ENCODE measurements at places on chromosomes 3 and 15. TPM values are rescaled to one million over a fixed set of nuclear protein-coding genes. Genes with fewer than 3 reads are reported as not detected.

DNA sequence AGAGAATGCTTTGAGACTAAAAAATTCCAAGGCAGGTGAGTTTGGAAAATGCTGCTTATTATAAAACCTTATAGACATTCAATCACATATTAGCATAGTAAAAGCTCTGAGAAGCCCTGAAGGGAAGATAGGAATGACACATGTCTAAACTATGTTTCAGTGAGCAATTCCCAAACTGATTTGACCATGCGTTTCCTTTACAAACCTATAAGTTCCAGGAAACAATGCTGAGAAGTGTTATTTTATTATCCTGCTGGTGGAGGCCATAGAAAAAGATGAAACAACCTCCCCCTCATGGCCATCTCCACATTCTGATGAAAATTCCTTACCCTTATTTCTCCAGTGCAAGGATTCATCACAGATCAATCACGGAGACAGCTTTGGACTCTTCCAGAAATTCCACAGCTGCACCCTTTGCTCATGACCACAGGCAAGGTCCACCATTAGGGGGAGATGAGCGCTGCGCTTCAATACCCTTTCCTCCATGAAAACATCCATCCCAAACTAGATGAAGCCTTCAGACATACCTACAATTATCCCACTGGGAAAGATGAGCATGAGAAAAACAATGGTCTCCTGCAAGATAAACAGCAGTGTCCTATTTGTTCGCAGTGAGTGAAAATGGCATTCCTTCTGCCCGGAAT is 372.1 kb downstream of the MAGI1 start:
- no peak for DNase-seq

- DNase-seq, result no peak
Observed at GRCh38 chr3:127678315-127678599, 5.5 kb downstream of the ABTB1 start.

Gene TMCO5A
- total RNA-seq, result not detected

Gene TMEM212
- not detected for total RNA-seq

GRCh38 chr3:11544412-11545181 is 99.1 kb downstream of the VGLL4 start:
- DNase-seq, result no peak
